ENCODE measurements at places on chromosomes 7 and 10. TPM values are rescaled to one million over a fixed set of nuclear protein-coding genes. Genes with fewer than 3 reads are reported as not detected.

GRCh38 chr7:92714280-92714679, 122.1 kb downstream of the CDK6 start:
- peak overlapping the region; percentile 45 for H3K27ac ChIP-seq
- no peaks in the 10 kb centered on the region for H3K36me3 ChIP-seq
- H3K4me3 ChIP-seq: no peak overlapping the region
- no peak for DNase-seq
- H3K4me1 ChIP-seq: peaks cover 7% of the 10 kb centered on the region

- DNase-seq: no peak
- H3K27ac ChIP-seq: no peak overlapping the region
- H3K4me3 ChIP-seq: no peak overlapping the region
- peaks cover 2% of the 10 kb centered on the region for H3K4me1 ChIP-seq
Measured at GRCh38 chr7:50620433-50620832, 55.2 kb upstream of the DDC start.

The IL2RA gene
- not detected for total RNA-seq

GRCh38 chr7:117682681-117683385, 190.4 kb downstream of the CTTNBP2 start:
- peak overlapping the region; percentile 67 for H3K27ac ChIP-seq
- H3K27me3 ChIP-seq: no peaks in the 10 kb centered on the region
- H3K4me1 ChIP-seq: peaks cover 54% of the 10 kb centered on the region
- no peaks in the 10 kb centered on the region for H3K36me3 ChIP-seq
- peak; percentile 85 for DNase-seq

DNA sequence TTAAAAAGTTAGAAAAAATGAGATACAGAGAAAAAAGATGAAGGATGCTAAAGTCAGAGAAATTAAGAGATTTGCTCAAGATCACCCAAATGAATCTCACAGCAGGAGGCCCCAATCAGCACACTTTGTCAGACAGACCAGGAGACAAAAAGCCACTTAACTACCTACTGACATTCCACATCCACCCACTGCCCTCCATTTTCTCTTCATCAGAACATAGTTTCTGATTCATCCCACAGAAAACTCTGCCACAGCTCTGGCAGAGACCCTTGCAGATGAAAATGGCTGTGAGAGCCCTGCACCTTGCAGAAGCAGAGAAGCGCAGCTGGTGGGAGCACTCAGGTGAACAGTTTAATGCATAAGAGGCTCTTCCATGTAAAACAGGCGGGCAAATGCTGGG, 26.6 kb downstream of the DGKI start:
- no peaks in the 10 kb centered on the region for H3K27me3 ChIP-seq
- no peaks in the 10 kb centered on the region for H3K4me1 ChIP-seq
- no peaks in the 10 kb centered on the region for H3K36me3 ChIP-seq
- H3K4me3 ChIP-seq: no peak overlapping the region

The NEUROD6 gene
- not detected for total RNA-seq

The OR2AE1 gene
- not detected for total RNA-seq

The EPO gene
- total RNA-seq: 1.1 TPM

- no peak for DNase-seq
Measured at GRCh38 chr10:29372920-29373319, 84.0 kb downstream of the LYZL1 start.

The ANK3 gene
- total RNA-seq: 52.3 TPM

The RNF32 gene
- 26.0 TPM for total RNA-seq

GRCh38 chr10:77236029-77236428, 401.6 kb downstream of the KCNMA1 start:
- H3K27ac ChIP-seq: no peak overlapping the region
- no peak overlapping the region for H3K4me3 ChIP-seq
- H3K36me3 ChIP-seq: no peaks in the 10 kb centered on the region
- no peaks in the 10 kb centered on the region for H3K4me1 ChIP-seq
- DNase-seq: no peak

- DNase-seq: no peak
- H3K4me1 ChIP-seq: 0 out of 2 replicates have a peak, but pooled peaks cover 3% of the 10 kb centered on the region
- no peaks in the 10 kb centered on the region for H3K36me3 ChIP-seq
- no peak overlapping the region for H3K4me3 ChIP-seq
Measured at GRCh38 chr7:38825721-38826440, 83.1 kb downstream of the VPS41 start.

GRCh38 chr10:44972874-44973306, 5.7 kb downstream of the DEPP1 start:
- H3K4me3 ChIP-seq: no peak overlapping the region
- H3K36me3 ChIP-seq: 0 out of 2 replicates have a peak, but pooled peaks cover 4% of the 10 kb centered on the region
- no peaks in the 10 kb centered on the region for H3K27me3 ChIP-seq
- peaks cover 48% of the 10 kb centered on the region for H3K4me1 ChIP-seq
- no peak for DNase-seq

The GDF10 gene
- total RNA-seq: not detected

DNA sequence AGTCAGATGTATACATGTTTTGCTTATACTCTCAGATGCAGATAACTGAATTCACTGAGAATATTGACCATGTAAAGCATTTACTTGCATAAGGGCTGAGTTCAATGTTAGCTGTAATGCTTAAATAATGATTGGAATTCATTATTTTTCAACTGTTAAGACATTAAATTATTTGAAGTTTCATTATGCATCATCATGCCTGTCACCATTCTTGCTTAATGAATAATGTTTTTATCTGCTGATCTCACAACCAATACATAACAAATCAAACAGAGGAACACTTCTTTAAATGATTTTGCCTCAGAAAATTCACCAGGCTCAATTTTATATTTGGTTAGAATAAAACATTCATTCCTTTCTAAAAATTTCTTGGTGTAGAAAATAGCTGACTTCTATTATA, 233.4 kb downstream of the GPR37 start:
- no peak overlapping the region for H3K27ac ChIP-seq
- no peaks in the 10 kb centered on the region for H3K36me3 ChIP-seq
- H3K4me3 ChIP-seq: no peak overlapping the region
- DNase-seq: no peak
- no peaks in the 10 kb centered on the region for H3K27me3 ChIP-seq
- H3K4me1 ChIP-seq: 0 out of 2 replicates have a peak, but pooled peaks cover 6% of the 10 kb centered on the region

The LRRD1 gene
- total RNA-seq: not detected

DNA sequence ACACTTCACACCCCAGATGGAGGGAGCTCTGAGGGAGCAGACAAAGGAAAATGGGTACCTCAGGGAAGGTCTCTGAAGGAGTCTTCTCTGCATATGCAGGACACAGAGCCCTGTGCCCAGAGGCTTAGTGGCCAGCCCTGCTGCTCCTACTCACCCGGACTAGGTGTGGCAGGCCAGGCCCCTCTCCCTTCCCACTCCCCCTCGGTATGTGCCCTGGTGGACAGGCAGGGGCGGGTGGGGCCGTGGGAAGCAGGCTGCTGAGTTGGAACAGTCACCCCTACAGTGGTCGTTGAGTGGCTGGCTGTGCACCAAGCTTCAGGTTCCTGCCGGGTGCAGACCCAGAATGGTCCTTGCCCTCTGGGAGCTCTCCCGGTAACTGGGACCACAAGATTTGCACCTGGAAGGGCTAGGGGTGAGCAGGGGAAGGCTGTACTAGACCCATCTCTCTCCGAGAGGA, 68.6 kb downstream of the ZMIZ1 start:
- peaks cover 3% of the 10 kb centered on the region for H3K4me1 ChIP-seq
- peaks cover 2% of the 10 kb centered on the region for H3K36me3 ChIP-seq
- no peak overlapping the region for H3K27ac ChIP-seq
- H3K27me3 ChIP-seq: no peaks in the 10 kb centered on the region
- H3K4me3 ChIP-seq: no peak overlapping the region
- DNase-seq: no peak

- no peak overlapping the region for H3K27ac ChIP-seq
- H3K4me3 ChIP-seq: no peak overlapping the region
- H3K36me3 ChIP-seq: no peaks in the 10 kb centered on the region
- DNase-seq: no peak
- H3K4me1 ChIP-seq: peaks cover 11% of the 10 kb centered on the region
Measured at GRCh38 chr7:17370901-17371585, 72.6 kb downstream of the AHR start.

The ODAD2 gene
- not detected for total RNA-seq

The IGF2BP3 gene
- 124 TPM for total RNA-seq

The TRDMT1 gene
- 11.0 TPM for total RNA-seq

DNA sequence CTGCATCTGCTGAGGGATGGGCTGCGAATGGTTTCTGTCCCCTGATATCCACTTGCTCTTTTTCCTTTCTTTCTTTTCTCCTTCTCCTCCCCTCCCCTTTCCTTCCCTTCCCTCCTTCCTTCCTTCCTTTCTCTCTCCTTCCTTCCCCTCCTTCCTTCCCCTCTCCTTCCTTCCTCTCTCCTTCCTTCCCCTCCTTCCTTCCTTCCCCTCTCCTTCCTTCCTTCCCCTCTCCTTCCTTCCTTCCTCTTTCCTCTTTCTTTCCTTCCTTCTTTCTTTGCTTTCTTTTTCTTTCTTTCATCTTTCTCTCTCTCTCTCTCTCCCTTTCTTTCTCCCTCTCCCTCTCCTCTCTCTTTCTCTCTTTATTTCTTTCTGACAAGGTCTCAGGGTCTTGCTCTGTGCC, 20.2 kb upstream of the SPDYE1 start:
- no peak overlapping the region for H3K27ac ChIP-seq
- H3K4me3 ChIP-seq: no peak overlapping the region
- H3K4me1 ChIP-seq: no peaks in the 10 kb centered on the region

DNA sequence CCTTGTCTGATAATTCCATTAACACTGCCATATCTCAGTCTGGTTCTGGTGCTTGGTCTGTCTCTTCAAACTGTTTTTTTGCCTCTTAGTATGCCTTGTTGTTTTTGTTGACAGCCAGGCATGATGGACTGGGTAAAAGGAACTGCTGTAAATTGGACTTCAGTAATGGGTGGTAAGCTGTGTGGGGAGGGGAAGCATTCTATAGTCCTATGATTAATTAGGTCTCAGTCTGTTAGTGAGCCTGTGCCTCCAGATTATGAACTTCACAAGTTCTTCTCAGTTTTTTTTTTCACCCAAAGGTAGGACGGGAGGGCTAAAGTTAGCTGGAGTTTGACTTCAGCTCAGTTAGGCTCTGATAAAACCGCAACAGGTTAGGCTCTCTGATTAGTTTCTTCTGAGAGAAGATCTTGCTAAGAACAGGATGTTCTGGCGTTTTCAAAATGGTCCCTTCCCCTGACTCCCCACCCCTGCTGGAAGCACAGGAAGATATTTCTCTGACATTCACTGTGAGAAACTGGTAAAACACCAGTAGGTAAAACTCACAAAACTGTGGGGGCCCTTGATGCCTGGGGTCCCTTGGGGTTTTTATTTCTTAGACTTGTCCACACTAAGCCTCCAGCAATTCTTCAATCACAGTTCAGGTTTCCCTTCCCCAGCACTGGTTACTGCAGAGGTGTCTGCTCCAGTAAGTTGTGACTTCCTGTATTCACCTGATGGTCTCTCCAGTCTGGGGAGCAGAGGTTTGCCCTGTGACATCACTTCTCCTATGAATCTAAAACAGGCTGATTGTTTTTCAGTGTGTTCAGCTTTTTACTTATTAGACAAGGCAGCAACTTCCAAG, 43.3 kb upstream of the CCDC71L start:
- no peaks in the 10 kb centered on the region for H3K36me3 ChIP-seq
- no peaks in the 10 kb centered on the region for H3K27me3 ChIP-seq
- H3K4me3 ChIP-seq: no peak overlapping the region
- no peaks in the 10 kb centered on the region for H3K4me1 ChIP-seq
- no peak for DNase-seq

The NXPH1 gene
- total RNA-seq: 3.1 TPM

- H3K27ac ChIP-seq: no peak overlapping the region
- peaks cover 10% of the 10 kb centered on the region for H3K36me3 ChIP-seq
- no peak for DNase-seq
- H3K4me3 ChIP-seq: no peak overlapping the region
- no peaks in the 10 kb centered on the region for H3K4me1 ChIP-seq
Measured at GRCh38 chr7:99624484-99624883, 7.7 kb downstream of the ZSCAN25 start.

DNA sequence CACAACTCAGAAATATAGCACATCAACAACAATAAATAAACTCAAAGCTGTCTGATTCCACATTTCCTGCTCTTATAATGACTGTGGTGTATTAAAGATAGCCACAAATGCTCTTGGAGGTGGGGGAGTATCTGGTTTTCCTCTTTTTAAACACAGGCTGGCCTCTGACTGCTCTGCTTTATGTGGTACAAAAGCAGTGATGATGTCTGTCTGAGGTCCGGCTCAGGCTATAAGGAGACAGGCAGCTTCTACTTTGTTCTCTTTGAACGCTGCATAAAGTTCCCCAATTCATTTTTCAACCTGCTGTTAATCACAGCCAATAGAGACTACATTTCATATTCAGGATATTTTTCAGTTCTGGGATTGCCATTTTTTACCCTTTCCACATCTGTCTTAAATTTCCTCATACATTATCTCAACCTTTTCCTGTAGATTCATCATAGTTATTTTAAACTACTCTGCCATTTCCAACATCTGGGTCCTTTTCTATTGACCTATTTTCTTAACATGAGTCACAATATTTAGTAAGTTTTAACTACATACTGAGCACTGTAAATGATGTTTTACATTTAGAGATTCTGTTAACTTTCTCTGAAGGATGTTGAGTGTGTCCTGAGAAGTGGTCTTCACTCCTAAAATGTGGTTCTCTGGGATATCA, 64.9 kb downstream of the CRPPA start:
- no peaks in the 10 kb centered on the region for H3K36me3 ChIP-seq
- no peak overlapping the region for H3K27ac ChIP-seq
- H3K4me3 ChIP-seq: no peak overlapping the region
- no peaks in the 10 kb centered on the region for H3K27me3 ChIP-seq
- H3K4me1 ChIP-seq: no peaks in the 10 kb centered on the region
- DNase-seq: no peak

DNA sequence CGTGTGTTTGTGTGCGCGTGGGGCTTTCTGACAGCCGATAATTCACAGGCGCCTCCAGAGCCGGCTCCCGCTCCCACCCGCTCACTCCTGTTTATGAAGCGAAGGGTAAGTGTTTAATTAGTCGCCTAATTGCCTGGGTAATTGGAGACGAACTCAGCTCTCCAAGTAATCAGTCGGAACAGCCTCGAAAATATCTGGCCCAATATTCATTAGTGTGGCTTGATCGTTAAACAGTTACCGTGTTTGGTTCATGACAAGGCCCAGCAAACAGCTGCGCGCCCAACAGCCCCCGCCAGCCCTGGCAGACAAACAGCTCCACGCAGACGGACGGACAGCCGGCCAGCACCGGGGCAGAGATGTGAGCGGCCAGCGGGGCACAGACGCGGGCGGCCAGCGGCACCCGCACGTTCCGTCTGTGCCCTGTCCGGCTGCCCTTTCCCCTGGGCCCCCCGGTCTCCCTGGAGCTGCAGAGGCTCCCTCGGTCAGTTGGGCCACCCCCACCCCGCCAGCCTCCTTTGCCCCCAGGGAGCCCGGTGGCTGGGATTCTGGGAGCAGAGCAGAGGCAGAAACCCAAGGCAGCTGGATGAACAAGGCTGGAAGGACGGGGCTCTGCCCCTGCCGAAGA, 98.2 kb downstream of the UNCX start:
- H3K36me3 ChIP-seq: no peaks in the 10 kb centered on the region
- H3K27me3 ChIP-seq: no peaks in the 10 kb centered on the region
- H3K4me1 ChIP-seq: no peaks in the 10 kb centered on the region
- H3K4me3 ChIP-seq: no peak overlapping the region
- H3K27ac ChIP-seq: no peak overlapping the region

GRCh38 chr10:110664483-110665420, 20.6 kb downstream of the RBM20 start:
- H3K4me3 ChIP-seq: no peak overlapping the region
- no peak overlapping the region for H3K27ac ChIP-seq
- H3K27me3 ChIP-seq: no peaks in the 10 kb centered on the region
- H3K36me3 ChIP-seq: no peaks in the 10 kb centered on the region
- peak; percentile 47 for DNase-seq

Measured in Caco-2 (cell line).